Activated CD4-positive, alpha-beta T cell treated with anti-CD3 and anti-CD28 coated beads, Interleukin-2, amount 50 U/mL, for 1 hour (primary cell): ENCODE measurements at places on chromosomes 1 and 21.
A peak's percentile ranks its signal among the peaks of the same experiment; 100 is the strongest.

- no peak for DNase-seq
These were observed 19.9 kb upstream of the MAGOH start for GRCh38 chr1:53258216-53258615.

GRCh38 chr1:47186267-47187185, 3.3 kb downstream of the PDZK1IP1 start:
- DNase-seq = no peak

DNA sequence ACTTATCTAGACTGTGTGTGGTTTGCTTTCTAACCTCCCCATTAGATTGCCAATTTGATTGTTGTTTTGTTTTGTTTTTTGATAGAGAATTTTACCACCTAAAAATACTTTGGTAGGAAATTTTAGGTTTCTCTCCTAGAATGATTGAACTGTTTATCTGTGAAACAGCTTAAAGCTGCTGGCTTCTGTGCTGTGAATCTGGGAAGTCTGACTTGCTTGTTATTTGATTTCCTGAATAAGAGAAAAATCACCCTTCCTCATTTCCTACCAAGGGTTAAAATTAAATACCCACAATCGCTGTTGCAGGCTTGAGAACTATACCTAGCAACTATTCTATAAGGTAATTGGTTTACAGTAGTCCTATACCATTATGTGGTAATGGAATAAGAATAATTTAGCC, 198.9 kb upstream of the CACYBP start:
- DNase-seq = no peak

DNA sequence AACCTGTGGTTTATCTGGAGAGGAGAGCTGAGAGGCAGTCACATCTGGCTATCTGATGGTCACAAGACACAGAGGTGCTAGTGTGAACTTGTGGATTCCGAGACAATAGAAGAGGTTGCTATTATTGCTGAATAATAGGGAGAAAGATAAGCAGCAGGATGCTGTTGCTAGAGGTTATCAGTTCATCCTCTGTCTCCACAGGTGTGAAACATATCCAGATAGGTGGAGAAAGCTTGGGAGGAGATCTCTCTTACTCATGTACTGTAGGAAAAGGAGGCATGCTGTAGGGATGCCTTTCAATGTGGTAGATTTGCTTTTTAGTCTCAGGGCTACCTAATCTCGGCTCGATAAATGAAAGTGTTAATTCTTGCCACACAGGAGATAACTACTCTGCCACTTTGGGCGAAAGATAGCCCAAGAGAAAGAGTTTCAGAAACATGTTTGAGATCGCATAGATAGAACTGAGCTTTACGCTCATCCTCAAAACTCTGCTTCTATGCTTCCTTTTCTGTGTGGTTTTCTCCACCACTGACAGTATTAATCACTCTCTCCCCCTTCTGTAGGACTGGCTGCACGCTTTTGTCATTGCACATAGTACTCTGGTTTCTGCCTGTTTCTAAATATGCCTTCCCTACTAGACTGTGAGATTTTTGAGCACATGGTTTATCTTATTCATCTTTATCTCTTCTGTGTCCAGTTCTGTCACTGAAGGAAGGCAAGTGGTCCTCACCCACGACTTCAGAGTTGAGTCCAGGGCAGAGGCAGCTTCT, 36.7 kb upstream of the PLXNA2 start:
- no peak for DNase-seq

DNA sequence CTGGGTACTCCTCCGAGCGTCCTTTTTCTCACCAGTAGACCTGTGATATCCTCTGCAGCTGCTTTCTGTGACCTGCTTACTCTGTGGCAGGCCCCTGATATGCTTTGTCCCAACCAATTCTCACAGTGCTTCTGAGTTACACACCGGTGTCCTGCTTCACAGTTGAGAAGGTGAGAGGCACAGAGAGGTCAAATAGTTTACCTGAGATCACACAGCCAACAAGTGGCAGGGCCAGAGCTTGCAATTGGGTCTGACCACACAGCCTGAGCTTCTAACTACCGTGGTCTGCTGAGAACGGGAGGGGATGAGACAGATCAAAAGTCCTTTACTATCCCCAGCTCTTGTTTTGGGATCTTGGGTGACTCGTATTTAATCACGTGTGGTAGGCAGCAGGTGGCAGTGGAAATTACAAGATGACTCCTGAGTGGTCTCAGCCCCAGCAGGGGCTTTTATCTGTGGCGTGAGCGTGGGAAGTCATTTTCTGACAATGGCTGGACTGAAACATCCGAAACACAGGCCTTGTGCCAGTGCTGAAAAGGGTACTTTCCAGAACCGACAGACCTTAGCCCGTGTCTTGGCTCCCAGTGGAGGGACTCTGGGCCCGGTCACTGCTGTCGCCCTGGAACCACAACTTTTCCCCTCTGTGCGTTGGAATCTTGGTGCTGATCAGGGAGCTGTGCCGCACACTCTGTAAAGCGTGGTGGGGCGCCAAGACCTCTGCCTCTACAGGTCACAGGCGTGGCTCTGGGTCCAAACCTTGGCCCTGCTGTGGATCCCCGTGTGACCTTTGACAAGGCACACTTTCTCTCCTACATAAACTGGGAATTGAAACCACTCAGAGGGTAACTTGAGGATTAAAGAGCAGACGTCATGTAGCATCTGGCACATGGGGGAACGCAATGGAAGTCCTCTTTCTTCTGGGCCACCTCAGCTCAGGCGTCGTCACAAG, 11.9 kb downstream of the THEMIS2 start:
- no peak for DNase-seq

DNA sequence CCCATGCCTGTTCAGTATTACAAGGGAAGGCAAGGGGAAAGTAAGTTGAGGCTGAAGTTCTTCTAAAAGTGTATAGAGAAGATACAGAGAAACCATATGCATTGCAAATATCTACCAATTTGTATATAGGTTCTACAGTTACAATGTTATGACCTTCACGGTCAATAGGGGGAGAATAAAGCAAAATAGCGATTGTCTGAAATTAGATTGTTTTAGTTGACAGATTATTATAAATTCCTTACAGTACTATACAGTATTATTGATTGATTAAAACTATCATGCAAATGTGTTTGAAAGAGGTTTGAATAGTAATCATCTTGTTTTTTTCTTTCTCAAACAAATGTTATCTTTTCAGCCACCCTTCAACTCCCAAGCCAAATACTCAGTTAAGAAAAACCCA, 13.7 kb upstream of the BRINP3 start:
- no peak for DNase-seq

DNA sequence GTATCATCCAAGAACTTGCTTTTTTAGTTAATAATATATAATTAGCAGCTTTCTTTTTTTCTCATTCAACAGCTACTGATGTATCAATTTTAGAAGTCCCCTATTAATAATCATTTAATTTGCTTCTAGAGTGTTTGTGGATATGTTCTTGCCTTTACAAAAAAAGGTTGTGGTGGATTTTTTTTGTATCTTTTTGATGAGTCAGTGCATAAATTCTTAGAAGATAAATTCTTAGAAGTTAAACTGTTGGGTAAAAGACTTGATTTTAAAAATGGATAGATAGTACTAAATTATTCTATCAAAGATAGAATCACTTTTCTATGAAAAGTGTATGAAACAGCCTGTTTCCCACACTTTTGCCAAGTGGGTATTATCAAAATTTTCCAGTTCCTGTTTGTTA, 11.9 kb downstream of the FGGY start:
- no peak for DNase-seq

DNA sequence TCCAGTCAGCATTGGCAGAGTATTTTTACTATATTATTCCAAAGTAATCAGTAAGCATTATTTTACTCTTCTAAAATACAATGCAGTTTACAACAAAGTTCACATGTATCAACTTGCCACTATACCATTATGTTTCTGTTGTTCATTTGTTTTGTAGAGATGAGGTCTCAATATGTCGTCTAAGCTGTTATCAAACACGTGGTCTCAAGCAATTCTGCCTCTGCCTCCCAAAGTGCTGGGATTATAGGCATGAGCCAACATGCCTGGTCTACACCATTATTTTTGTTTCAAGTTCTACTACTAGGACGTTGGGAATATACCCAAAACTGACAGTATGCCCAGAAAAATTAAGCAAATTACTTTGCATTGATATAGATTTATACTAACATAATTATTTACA, 19.8 kb downstream of the FAF1 start:
- DNase-seq = no peak

- peak; percentile 58 for DNase-seq
These were observed 6.9 kb upstream of the GPATCH4 start for GRCh38 chr1:156608036-156608674.

GRCh38 chr1:169906938-169907337, 13.2 kb upstream of the SCYL3 start:
- DNase-seq = no peak

DNA sequence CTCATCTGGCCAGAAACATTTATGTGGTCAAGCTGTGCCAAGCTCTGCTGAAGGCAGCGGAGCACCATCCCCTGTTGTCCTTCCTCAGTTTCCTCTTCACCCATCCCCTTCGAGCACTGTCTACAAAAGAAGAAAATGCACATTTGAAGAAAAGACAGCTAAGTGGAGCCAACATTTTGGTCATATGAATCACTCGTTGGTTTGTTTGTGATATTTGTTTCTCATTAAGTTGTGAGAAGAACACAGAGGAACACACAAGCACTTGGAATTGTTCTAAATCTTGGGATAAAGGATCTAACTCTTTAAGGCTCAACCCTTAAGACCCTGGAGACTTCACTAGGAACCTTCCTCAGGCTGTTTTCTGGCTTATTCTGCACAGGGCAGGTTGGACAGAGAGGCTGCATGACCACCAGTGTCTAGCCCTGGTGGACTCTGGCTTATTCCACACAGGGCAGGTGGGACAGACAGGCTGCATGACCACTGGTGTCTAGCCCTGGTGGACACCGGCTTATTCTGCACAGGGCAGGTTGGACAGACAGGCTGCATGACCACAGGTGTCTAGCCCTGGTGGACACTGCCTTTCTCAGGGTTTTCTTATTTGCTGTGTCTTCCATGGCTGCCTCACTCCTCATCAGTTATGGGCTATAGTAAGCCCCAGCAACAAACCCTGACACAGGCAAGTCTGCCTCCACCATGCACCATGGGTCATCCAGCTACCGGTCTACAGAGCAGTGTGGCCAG, 35.3 kb upstream of the COL6A2 start:
- no peak for DNase-seq

DNA sequence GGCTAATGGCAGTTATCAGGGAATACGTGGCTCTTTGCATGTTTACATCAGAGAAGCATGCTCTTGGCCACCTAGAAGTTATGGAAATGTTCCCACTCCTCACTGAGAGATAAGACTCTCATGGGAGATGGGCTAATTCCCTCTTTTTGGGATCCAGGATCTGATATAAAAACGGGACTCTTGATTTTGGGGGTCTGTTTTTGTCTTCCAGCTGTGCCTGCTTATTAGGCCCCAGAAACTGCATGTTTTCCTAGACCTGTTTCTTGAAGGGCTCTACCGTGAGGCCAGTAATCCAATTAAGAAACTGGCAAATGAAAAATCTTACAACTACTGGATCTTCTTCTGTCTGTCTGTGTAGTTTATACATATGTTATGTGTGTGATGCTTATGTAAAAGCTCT, 47.0 kb upstream of the PTCH2 start:
- DNase-seq = no peak
